ENCODE measurements at places on chromosomes 1 and 21.

- no peak for DNase-seq
These were observed 122.4 kb upstream of the UBE2U start for GRCh38 chr1:64080941-64081562.

- DNase-seq, result no peak
These were observed 25.1 kb upstream of the SLAMF6 start for GRCh38 chr1:160548183-160548582.

DNA sequence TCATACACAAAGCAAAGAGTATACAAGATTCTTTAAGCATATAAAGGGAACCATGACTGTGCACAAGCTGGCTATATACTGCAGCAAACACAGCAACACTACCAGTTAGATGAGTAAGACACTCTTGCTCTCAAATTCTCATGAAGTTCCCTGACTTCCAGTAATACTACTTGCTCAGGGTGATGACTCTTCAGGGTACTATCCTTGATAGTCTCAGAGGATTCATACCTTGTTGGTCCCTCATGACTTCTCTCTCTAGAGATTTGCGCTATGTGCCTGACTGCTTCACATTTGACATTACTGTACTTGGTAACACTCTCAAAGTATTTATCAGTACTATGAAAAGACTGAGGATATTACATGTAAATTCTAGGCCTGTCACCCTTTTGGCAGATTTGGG, 159.8 kb upstream of the ZRANB2 start:
- no peak for DNase-seq

DNA sequence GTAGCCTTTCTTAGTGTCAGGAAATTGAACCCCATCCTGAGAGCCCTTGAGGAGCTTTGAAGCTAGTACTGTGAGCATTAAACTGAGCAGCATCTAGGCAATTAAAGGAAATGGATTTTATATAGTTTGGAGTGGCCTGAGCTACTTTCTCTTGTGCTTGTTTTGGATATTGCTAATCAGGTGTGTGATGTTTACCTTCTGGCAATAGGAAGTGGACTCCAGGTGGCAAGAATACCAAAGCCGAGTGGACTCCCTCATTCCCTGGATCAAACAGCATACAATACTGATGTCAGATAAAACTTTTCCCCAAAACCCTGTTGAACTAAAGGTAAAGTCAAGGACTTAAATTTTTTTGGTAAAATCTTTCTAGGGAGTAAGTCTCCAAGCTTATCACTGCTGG, 79.4 kb downstream of the MACF1 start:
- no peak for DNase-seq

- DNase-seq, result no peak
These were observed 49.5 kb downstream of the ATP5PO start for GRCh38 chr21:33865996-33866575.

DNA sequence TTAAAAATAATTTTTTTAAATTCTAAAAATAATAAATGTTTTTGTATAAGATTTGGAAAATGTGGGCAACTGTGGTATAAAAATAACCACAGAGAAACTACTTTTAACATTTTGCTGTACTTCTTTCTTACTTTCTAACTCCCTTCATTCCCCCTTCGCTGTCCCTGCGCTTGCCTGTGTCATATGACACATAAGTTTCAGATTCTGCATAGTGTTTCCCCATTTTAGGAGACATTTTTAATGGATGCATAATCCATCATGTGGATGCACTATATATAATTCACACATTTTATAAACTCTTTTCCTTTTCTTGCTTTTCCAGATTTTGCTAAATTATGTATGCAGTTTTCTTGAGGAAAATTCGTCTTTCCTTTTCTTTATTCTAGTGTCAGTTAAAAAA, 16.3 kb downstream of the ATG4C start:
- DNase-seq, result no peak

- DNase-seq, result no peak
These were observed 649 bp downstream of the PTPN7 start for GRCh38 chr1:202159534-202160371.

DNA sequence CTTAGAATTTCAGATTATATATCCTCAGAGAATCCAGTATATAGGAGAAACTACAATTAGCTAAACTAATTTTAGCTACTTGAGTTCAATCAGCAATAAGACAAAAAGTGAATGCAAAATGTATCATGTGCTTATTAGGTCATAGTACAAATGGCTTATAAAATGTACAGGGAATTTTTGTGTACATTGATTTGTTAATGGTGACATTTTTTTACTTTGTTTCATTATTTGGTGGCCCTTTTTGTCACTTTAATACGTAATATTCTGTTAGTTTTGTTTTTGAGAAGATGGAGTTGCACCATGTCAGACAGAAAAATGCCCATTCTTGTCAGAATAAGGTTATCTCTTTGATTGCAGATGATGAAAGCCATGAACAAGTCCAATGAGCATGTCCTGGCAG, 33.6 kb downstream of the CC2D1B start:
- DNase-seq, result no peak

DNA sequence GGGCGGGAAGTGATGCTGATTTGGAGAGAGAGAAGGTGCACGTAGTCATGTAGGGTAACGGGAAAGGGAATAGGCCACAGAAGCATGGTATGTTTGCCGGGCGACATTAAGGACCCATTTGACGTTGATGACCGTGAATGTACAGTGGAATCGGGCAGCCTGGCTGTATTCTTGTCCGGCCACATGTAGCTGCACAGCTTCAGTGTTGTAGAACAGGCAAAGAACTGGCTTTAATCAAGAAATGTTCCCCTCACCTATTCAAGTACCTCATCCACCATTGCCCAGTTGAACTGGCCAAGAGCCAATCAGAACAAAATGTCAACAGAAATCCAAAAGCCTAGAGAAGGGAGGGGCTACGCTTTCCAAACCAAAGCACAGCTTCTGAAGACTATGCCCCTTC, 104.8 kb downstream of the DHRS3 start:
- DNase-seq, result no peak

DNA sequence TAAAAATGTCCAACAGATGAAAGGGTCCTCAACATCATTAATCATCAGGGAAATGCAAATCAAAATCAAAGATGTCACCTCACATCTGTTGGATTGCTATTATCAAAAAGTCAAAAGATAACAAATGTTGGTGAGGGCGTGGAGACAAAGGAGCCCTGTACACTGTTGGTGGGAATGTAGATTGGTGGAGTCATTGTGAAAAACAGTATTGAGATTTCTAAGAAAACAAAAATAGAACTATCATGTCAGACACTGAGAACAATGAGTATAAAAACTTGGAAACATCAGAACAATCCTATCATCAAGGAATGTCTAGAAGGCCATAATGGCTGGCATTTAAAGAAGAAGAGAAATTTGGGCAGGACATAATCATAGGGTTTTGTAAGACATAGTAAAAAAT, 209.2 kb upstream of the PTGFR start:
- DNase-seq, result no peak

DNA sequence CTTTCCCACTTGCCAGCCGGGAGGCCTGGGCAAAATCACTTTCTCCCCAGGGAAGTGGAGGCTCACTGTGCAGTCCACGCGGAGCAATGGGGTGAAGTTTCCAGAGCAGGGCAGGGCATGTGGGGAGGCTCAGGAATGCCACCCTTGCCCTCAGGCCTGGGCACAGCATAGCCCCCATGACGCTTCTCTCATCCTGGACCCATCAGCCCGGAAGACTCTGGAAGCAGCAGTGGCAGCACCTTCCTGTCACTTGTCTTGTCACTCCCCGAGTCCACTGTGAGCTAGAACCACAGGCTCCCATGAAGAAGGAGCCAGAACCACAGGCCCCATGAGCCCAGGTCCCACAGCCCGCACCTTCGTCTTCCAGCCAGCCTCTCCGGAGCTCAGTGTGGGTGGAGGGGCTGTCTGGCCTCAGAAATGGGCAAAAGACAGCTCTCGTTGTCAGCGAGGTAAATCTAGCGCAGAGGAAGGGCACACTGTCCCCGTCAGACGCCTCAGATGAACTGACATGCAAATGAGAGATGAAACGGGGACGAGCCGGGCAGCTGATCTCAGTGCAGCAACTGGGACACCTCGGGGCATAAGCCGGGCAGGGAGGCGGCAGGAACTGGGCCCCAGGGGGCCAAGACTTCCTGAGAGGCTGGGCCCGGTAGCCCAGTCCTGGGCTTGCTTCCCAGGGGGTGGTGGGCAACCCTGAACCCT, 6.1 kb downstream of the PDE9A start:
- no peak for DNase-seq

DNA sequence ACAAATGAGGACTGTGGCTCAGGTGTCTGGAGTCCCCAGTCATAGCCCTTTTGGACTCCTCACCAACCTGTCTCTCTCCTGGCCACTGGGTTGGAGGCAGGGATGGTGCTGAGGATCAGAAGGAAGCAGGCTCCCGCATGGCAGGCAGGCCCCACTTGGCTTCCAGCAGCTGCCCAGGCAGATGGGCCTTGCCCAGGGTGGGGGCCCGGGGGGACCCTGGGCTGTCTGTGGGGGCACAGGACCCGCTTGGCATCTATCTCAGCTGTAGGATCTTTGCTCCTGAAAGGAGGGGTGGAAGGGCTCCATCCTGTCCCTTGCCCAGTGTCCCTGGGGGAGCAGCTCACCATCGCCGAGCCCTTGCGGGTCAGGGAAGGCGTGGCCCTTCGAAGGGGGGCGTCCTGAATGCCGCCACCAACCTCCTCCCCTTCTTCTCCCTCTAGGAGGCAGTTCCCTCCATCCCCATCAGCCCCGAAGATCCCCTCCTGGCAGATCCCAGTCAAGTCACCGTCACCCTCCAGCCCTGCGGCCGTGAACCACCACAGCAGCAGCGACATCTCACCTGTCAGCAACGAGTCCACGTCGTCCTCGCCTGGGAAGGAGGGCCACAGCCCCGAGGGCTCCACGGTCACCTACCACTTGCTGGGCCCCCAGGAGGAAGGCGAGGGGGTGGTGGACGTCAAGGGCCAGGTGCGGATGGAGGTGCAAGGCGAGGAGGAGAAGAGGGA, 154.5 kb downstream of the PEX14 start:
- DNase-seq, result no peak

- no peak for DNase-seq
These were observed 67.7 kb upstream of the AJAP1 start for GRCh38 chr1:4586611-4587160.

DNA sequence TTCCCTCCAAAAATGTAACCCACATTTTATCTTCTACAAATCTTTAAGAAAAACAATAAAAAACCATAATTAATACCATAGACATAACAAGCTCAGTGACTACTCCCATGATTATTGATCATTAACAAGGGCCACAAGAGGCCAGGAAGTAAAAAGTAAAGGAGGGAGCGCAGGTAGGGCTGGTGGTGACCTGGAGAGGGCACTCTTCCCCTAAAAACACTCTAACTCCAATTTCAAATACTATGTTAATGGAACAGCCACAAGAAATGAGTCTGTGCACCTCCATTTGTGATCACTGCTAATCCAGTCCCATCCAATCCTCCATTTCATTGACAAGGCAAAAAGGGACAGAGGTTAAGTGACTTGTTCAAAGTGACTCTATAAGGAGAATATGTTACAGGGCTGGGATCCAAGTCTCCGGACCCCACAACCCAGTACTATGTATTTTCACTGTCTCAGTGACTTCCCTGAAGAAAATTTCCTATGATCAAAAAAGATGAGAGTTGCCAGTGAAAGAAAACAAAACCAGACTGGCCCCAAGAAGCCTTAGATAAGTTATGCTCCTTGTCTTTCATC, 41.2 kb upstream of the CFAP298 start:
- DNase-seq, result no peak

GRCh38 chr1:84712276-84712874, 22.1 kb upstream of the SSX2IP start:
- no peak for DNase-seq

- no peak for DNase-seq
These were observed 337.3 kb downstream of the PRDM2 start for GRCh38 chr1:14037101-14037847.

GRCh38 chr1:43077273-43077672, 94.8 kb downstream of the EBNA1BP2 start:
- DNase-seq, result no peak

DNA sequence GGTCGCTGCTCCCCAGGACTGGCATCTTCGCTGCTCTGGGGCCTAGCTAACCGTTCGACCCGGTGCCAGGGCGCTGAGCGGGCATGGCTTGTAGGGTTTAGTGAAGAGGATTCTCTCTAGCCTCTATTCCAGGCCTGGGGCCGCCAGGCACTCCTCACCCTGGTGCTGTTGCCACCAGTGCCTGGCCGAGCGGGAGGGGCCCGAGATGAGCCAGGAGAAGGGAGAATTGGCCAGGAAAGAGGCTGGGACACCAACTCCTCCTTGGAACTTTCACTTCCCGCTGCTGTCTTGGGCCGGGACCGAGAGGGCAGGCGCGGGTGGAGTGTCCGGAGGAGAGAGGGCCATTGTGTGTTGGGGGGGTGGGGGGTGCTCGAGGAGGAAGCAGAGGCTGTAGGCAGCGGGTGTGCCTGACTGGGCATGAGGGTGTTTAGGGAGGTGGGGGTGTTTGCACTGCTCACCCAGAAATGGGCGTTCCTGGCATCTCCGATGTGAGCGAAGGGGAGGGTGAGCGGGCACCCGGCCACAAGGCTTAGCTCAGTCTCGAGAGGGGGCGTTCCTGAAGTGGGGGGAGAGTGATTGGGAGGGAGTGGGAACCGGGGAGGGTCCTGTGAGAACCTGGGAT, 772 bp downstream of the ADAM15 start:
- DNase-seq, result peak; percentile 70

DNA sequence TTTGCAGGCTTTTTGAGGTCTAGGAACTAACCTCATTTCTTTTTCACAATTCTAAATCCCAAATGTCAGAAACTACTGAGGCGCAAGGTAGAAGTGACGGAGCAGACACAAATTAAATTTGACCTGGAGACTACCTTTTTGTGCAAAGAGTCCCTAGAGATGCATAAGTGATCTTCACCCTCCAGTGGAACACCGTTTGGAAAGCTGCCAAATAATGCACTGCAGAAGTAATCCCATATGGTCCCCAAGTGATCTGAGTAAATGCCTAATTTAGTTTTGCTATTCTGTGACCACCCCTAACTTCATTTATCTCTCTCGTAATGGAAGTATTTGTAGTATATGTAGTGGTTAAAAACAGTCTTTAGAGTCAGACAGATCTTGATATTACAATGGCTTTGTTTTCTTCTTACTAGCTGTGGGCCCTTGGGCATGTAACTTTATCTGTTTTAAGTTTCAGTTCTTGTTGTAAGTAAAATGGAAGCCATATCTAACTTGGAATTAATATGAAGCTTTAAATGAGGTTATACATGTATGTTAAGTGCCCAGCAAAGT, 70.4 kb upstream of the IPO9 start:
- no peak for DNase-seq

DNA sequence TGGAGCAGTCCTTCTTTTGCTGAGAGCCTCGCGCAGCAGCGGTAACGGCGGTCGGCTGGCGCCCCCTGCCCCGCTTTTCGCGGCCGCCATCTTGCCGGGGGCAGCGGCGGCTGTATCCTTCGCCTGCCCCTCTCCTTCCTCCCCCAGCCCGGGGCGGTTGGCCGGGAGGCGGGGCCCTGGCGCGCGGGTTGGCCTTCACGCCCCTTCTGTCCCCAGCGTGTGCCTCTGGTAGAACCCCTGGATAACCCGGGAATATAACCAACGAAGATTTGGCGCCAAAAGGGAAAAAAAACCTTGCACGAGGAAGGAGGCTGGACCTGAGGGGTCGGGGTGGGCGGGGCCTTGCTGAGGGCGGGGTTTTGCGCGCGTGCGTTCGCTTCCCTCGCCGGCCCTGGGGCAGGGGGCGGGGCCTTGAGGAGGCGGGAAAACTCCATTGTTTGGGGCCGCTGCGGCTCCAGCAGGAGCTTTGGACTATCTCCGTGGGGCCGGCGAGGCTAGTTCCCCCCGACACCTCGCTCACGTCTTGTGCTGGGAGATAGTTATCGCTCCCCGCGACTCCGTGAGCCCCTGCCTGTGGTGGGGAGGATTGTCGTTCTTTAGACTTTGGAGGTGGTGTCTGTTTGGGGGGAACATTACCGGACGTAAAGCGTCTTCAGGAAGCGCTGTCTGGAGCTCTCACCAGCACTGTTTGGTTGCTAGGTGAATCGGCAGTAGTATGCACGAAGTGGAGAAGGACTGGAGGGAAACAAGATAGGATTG, 689 bp downstream of the NASP start:
- peak; percentile 68 for DNase-seq

Data from C1 segment of cervical spinal cord (tissue), 14 donors.